ENCODE measurements at places on chromosomes 3 and 15.

GRCh38 chr15:51738553-51738952 lies 1.1 kb upstream of the LYSMD2 start:
- no peak for DNase-seq

DNA sequence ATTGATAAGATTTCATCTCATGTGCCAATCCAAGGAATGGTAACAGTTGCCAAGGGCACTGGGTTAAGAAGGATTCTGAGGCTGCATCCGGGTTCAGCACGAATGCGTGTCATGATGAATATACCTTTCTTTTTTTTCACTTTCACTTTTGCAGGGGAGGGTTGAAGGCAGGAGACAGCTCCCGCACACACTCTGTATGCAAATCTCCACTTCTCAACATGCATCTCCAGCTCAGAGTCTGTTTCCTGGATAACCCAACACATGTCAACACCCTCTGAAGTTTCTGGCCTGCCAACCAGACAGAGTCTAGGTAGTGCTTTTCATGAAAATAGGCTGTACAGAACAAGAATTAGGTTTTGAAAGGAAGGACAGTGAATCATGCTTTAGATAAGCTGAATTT lies 21.6 kb downstream of the B4GALT4 start:
- DNase-seq, result peak; percentile 67

- no peak for DNase-seq
Observed at GRCh38 chr3:108202834-108203233, 19.4 kb downstream of the IFT57 start.

- DNase-seq, result no peak
Observed at GRCh38 chr15:85755942-85756341, 38.8 kb downstream of the KLHL25 start.

DNA sequence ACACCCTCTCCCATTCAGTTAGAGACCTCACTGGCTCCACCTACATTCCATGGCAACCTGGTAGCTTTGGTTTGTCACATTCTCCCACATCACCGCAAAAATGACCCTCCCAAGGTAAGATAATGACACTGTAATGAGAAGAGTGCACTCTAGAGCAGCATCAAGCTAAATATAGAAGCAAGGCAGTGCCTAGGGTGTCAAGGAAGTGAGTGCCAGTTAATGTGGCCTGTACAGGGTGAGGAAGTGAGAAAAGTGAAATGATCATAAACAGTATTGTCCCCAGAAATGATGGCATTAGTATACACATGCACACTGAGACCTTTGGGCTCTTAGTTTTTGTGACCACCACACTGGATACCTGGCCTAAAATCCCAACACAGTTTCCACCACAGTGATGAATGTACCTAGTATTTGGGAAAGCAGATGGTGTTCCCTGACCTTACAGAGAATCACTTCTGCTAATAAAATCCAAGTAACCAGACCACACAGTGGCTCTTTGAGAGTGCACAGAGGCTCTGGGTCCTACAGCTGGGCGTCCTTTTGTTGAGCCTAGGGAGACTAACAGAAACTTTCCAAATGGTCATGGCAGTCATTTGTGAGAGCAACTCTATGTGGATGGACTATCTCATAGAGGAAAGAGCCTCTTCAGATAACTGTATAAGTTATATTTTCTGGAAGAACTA lies 106.6 kb downstream of the ARPP21 start:
- DNase-seq, result no peak

- no peak for DNase-seq
Observed at GRCh38 chr3:66904336-66904735, 93.8 kb upstream of the KBTBD8 start.
